ENCODE measurements at places on chromosomes 3 and 15.

DNA sequence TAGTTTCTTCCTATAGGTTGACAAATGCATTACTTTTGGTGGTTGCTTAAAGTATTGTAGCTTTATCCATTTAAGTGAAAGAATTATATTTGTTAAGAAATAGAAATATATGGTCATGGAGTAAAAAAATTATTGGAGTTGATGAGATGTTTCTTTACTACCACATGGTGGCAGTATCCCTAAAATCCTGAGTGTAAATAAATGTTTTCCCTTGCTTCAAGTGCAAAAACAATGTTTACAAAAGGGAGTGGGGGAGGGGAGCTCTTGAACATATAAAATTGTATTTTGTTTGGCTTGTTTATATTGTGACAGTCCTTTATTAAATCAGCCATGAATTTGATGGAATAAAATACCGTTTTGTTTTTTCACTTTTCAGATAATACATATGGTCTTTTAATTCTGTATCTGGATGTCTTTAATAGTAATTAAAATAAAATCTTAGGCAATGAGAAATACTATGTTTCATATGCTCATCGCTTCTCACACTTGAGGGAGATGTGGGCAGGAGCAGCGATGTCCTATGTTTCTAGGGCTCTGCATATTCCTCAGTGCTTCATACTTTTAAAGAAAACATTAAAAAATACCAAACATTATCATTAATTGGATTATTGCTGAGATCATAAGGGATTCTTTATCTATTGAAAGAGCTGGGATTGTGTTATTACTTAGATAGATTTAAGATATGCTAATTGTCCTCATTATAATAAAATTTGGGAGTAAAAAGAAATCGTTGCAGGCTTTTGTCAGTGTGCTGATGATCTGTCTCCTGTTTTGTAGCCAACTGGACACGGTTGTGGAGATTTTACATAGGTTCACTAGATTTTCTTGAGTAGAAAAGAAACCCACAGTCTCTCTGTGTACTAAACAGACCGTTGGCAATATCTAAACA, 349.7 kb downstream of the TUSC7 start:
- peak; percentile 12 for DNase-seq

DNA sequence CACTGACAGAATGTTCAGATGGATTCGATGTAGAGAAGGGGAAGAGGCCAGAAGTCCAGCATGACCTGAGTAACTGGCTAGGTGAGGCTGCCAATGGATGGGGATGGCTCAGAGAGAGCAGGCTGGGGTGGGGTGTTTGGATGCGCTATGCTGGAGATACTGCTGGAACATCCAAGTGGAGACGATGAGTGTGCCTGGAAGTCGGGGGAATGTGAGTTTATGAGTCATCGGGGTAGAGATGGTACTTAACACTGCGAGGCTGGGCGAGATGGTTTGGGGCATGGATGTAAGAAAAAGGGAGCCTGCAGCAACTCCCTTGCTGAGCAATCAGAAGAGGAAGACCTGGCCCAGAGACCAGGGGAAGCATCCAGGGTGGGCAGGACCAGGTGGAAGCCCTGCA, 180.7 kb downstream of the SLCO3A1 start:
- DNase-seq = no peak

GRCh38 chr3:170829546-170830272, 40.3 kb downstream of the RPL22L1 start:
- DNase-seq = no peak

DNA sequence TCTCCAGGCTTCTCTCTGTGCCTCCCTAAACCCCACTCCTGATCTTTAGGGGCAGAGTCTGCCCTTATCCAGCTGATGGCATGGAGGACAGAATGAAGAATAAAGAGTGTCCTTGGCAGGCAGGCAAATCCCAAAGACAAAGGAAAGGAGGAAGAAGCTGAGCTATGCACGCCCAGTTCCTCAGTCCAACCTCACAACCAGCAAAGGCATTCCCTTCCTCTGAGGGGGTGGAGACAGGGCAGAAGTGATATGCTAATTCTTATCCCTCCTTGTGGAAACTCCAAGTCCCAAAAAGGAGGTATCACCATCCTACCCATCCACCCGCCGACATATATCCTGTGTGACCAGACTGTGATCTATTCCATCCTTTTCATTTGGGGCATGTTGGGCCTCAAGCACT, 10.5 kb upstream of the CCDC54 start:
- no peak for DNase-seq

- no peak for DNase-seq
Observed at GRCh38 chr3:144273601-144274000, 302.0 kb downstream of the DIPK2A start.

- DNase-seq = no peak
Observed at GRCh38 chr3:29335943-29336342, 55.1 kb downstream of the RBMS3 start.

- no peak for DNase-seq
Observed at GRCh38 chr3:100032243-100032642, 82.1 kb downstream of the FILIP1L start.

DNA sequence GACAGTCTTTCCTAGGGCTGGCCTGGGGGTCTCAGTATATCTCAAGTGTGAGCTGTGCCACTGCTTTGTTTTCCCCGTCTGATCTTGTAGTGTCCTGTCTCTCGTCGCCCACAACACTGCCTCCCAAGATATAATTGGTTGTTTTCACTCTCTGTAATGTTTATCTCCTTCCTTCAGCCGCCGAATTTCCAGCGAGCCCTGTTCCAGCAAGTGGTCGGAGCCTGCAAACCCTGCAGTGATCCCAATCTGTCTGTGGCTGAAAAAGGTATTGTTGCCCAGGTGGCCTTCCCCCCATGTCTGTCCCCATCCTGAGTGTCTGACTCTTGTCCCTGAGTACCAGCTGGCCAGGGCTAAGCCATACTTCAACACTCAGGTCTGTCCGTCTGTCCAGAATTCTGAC, 9.5 kb upstream of the MANF start:
- no peak for DNase-seq

DNA sequence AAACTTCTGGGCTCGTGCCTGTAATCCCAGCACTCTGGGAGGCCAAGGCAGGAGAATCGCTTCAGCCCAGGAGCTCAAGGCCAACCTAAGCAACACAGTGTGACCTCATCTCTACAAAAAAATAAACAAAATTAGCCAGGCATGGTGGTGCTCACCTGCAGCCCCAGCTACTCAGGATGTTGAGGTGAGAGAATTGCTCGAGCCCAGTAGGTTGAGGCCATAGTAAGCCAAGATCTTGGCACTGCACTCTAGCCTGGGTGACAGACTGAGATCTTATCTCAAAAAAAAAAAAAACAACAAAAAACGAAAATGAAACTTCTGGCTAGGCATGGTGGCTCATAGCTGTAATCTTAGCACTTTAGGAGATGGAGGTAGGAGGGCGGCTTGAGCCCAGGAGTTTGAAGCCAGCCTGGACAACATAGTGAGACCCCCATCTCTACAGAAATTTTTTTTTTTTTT, 53.7 kb downstream of the PIK3CB start:
- DNase-seq = no peak

GRCh38 chr3:11508346-11509172, 135.2 kb downstream of the VGLL4 start:
- no peak for DNase-seq
